ENCODE measurements at places on chromosomes 16 and 17. TPM values are rescaled to one million over a fixed set of nuclear protein-coding genes. Genes with fewer than 3 reads are reported as not detected.

TNFSF12 gene
- polyA plus RNA-seq: 24.2 TPM

NPIPB8 gene
- not detected for polyA plus RNA-seq

NOL11 gene
- 28.0 TPM for polyA plus RNA-seq

CNTD1 gene
- polyA plus RNA-seq: 0.19 TPM

TSPOAP1 gene
- 56.7 TPM for polyA plus RNA-seq

C1QL1 gene
- polyA plus RNA-seq: 17.0 TPM

KRT12 gene
- polyA plus RNA-seq: not detected

COX6A2 gene
- 2.0 TPM for polyA plus RNA-seq

CDH3 gene
- 0.47 TPM for polyA plus RNA-seq

TCAP gene
- 3.0 TPM for polyA plus RNA-seq

TRPV3 gene
- 0.73 TPM for polyA plus RNA-seq

ATP2C2 gene
- 1.7 TPM for polyA plus RNA-seq

NRN1L gene
- 4.2 TPM for polyA plus RNA-seq

ADAP2 gene
- 3.9 TPM for polyA plus RNA-seq

MT1A gene
- polyA plus RNA-seq: 15.0 TPM

KRTAP2-2 gene
- not detected for polyA plus RNA-seq

KRT27 gene
- polyA plus RNA-seq: not detected

EPOP gene
- 1.4 TPM for polyA plus RNA-seq

CSH1 gene
- polyA plus RNA-seq: not detected

ABCC12 gene
- not detected for polyA plus RNA-seq

C17orf100 gene
- polyA plus RNA-seq: 5.8 TPM

SLFN14 gene
- not detected for polyA plus RNA-seq

KRTAP4-6 gene
- not detected for polyA plus RNA-seq

SLX1B gene
- 11.4 TPM for polyA plus RNA-seq

HLF gene
- 4.4 TPM for polyA plus RNA-seq

ABCC6 gene
- polyA plus RNA-seq: 30.6 TPM

DHODH gene
- polyA plus RNA-seq: 4.6 TPM

KIFC3 gene
- 284 TPM for polyA plus RNA-seq

LRRC75A gene
- 2.3 TPM for polyA plus RNA-seq

SLC5A10 gene
- polyA plus RNA-seq: not detected

CACNB1 gene
- 6.5 TPM for polyA plus RNA-seq

SERPINF2 gene
- polyA plus RNA-seq: 5.6 TPM

ENPP7 gene
- 0.05 TPM for polyA plus RNA-seq

WNK4 gene
- polyA plus RNA-seq: 1.1 TPM

FGF11 gene
- 0.61 TPM for polyA plus RNA-seq

PIK3R6 gene
- 0.23 TPM for polyA plus RNA-seq

BICDL2 gene
- 325 TPM for polyA plus RNA-seq

SLC47A1 gene
- polyA plus RNA-seq: 0.14 TPM

CCL1 gene
- not detected for polyA plus RNA-seq

CA10 gene
- polyA plus RNA-seq: 2.0 TPM

ARL17A gene
- polyA plus RNA-seq: 4.9 TPM

SLFN11 gene
- polyA plus RNA-seq: 3.1 TPM
